Mononuclear cell (primary cell): ENCODE measurements at places on chromosomes 4 and X. TPM values are rescaled to one million over a fixed set of nuclear protein-coding genes. Genes with fewer than 3 reads are reported as not detected.

Gene PPARGC1A
- 0.52 TPM for total RNA-seq

Gene TMEM156
- total RNA-seq = 6.9 TPM

Gene IL21
- total RNA-seq = not detected

Gene C4orf50
- 0.21 TPM for total RNA-seq

Gene GAGE12H
- not detected for total RNA-seq

Gene MSANTD1
- total RNA-seq = 0.63 TPM

Gene NALF2
- total RNA-seq = under 0.01 TPM
